Mesothelial cell of epicardium (in vitro differentiated cells): ENCODE measurements at places on chromosomes 6 and 20. TPM values are rescaled to one million over a fixed set of nuclear protein-coding genes. Genes with fewer than 3 reads are reported as not detected.

DNA sequence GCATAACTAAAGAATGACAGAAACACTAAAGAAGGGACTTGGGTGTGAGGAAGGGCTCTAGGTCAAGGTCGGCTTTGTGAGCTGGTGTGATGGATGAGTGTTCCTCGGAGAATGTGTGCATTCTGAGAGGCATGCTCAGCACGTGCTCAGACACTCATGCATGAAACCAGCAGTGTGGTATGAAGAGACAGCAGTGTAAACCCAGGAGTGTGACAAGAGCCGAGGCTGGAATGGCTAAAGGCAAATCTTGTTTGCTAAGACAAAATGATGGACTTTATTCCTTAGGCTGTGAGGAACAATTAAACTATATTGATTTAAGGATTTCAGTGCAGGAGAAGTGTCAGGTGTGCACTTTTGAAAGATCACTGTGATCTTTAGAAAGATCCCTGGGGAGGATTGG lies 107.4 kb upstream of the MAP7 start:
- DNase-seq, result no peak
- peaks cover 7% of the 10 kb centered on the region for H3K36me3 ChIP-seq
- H3K27ac ChIP-seq, result no peak overlapping the region
- H3K4me3 ChIP-seq, result no peak overlapping the region
- H3K4me1 ChIP-seq, result peaks cover 25% of the 10 kb centered on the region

Gene NFATC2
- 13.1 to 14.0 TPM (median 14.0 TPM) in 3 replicates for total RNA-seq

DNA sequence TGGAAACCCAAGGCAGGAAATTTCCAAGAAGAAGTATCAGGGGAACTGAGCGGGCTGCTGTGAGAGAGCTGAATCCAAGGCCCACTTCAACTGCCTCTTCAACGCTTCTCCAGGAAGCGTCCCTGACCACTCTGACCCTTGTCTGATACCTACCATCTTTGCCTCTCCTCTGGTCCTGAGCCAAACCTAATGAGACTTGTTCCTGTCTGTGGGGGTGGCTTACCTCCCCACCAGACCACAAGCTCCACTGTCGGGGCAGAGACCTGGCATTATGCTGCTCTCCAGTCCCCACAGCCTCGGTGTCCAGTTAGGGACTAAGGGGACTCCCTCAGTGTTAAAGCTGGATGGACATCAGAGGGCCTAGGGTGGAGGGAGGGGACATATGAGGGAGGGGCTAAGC lies 49.7 kb downstream of the LRFN2 start:
- H3K4me3 ChIP-seq, result no peak overlapping the region
- H3K4me1 ChIP-seq, result peaks cover 5% of the 10 kb centered on the region
- H3K27ac ChIP-seq, result no peak overlapping the region
- DNase-seq, result no peak
- no peaks in the 10 kb centered on the region for H3K36me3 ChIP-seq

DNA sequence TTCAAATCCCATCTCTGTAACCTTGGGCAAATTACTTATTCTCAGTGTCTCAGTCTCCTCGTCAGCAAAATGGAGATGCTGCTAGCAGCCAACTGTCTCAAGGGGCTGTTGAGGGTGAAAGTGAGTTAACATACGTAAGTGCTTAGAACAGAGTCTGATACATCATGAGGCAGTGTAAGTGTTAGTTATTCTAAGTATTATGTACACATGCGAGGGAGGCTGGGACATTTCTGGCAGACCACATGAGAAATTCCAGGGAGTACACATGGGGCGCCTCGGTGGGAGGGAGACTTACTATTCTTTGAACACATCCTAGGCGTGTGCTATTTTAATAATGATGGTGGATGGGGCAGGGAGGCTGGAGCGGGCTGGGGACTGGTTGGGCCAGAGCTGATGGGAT lies 99.1 kb downstream of the DLGAP4 start:
- DNase-seq, result no peak
- peaks cover 32% of the 10 kb centered on the region for H3K27me3 ChIP-seq
- no peaks in the 10 kb centered on the region for H3K36me3 ChIP-seq
- no peak overlapping the region for H3K27ac ChIP-seq

DNA sequence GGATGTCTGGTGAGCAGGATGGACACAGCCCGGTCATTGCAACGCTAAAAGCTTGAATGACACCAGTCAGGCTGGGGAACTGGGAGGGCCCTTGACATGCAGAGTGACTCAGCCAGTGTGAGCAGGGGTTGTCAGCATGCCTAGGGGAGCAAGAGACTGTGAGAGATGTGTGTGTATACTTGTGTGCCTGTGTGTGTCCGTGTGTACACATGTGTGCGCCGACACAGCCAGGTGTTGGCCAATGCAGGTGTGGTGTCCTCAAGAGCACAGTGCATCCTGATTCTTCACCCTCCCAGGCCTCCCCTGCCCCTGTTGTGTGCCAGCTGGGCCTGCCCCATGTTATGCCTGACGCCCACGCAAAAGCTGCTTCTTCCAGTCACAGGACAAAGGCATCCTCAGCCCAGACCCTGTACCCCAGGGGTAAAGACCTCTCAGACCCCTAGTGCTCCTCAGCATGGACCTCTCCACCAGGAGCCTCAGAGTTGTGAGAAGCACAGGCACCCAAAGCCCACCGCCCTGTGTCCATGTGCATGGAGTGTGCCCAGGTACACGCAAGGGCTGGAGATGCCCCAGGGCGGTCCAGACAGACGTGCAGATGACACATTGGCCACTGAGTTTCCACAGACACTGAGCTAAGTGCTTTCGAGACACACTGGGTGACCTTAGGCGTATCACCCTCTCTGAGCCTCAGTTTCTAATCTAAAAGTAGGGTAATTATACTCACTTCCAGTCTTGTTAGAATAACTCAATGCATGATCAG lies 16.6 kb downstream of the NRSN2 start:
- no peaks in the 10 kb centered on the region for H3K27me3 ChIP-seq
- DNase-seq, result no peak
- H3K27ac ChIP-seq, result no peak overlapping the region
- H3K4me1 ChIP-seq, result peaks cover 60% of the 10 kb centered on the region
- H3K4me3 ChIP-seq, result no peak overlapping the region

Gene ARHGAP40
- 0.33 to 0.54 TPM (median 0.45 TPM) in 3 replicates for total RNA-seq

DNA sequence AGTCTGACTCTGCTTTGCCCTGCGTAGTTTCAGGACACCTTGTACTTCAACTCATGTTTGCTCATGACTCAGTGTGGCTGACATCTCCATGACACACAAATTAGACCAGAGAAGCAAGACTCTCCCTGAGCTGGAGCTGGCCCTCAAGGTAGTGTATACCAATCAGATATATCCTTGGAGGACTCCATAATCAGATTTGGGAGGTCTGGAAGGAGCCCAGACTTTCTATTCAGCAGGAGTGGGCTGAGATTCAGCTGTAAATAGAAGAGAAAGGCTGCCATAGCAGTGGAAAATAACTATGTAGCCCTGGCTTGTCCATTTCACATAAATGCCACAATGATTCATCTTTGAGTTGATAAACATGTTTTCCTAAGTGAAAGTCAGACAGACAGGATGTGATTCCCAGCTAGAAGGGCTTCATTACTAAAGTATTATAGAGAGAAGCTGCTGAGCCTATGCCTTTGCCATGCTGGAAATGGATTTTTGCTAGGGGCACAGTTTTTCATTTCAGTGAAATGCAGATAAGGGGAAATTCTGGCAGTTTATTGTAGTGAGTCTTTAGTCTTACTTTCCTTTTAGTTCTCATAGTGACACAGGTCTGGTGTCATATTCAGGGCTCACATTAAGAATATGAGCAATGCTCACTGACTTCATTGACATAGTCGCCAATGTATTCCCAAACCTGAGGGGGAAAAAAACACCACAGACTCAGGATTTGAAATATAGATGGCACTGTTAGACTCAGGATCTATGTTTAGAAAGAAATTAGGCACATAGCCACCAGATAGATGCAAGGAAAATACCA lies 95.3 kb downstream of the CLVS2 start:
- H3K4me3 ChIP-seq, result no peak overlapping the region
- no peak overlapping the region for H3K27ac ChIP-seq
- peaks cover 5% of the 10 kb centered on the region for H3K4me1 ChIP-seq
- no peaks in the 10 kb centered on the region for H3K27me3 ChIP-seq

DNA sequence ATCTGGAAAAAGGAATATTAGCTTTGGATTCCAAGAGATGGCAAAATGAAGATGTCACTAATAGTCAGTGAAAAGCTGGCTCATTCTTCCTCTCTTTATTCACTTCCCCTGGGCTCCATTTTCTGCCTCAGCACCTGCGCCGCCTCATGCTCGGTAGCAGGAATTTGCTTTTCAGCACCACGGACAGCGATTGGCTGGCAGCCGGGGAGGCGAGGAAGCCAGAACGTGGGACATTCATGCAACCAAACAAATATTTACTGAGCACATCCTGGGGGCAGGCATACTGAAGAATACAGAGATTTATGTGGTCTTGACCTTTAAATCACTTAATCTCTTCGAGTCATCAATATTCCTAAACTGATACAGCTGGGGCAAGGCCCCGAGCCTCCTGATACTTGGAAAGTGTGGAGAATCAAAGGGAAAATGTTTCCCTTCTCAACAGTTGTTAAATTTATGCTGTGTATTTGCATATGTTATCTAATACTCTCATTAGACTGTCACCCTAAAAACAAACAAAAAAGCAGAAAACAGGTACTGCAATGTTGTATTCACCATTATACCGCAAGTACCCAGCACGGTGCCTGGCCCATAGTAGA lies 12.1 kb upstream of the PDYN start:
- DNase-seq, result peak; percentile 92
- H3K27me3 ChIP-seq, result peaks cover 49% of the 10 kb centered on the region
- H3K4me1 ChIP-seq, result no peaks in the 10 kb centered on the region
- no peaks in the 10 kb centered on the region for H3K36me3 ChIP-seq

Gene CCR6
- not detected in 3 replicates for total RNA-seq

Gene GRM1
- total RNA-seq, result 0.11 to 0.16 TPM in 2 of 3 replicates, not detected in the other

Gene CLPSL2
- not detected in 3 replicates for total RNA-seq

- no peak overlapping the region for H3K4me3 ChIP-seq
- H3K36me3 ChIP-seq, result no peaks in the 10 kb centered on the region
- no peak overlapping the region for H3K27ac ChIP-seq
- no peaks in the 10 kb centered on the region for H3K27me3 ChIP-seq
Measured at GRCh38 chr6:76862936-76863335, 600.4 kb downstream of the HTR1B start.
